ENCODE measurements at places on chromosomes 5 and 9.

DNA sequence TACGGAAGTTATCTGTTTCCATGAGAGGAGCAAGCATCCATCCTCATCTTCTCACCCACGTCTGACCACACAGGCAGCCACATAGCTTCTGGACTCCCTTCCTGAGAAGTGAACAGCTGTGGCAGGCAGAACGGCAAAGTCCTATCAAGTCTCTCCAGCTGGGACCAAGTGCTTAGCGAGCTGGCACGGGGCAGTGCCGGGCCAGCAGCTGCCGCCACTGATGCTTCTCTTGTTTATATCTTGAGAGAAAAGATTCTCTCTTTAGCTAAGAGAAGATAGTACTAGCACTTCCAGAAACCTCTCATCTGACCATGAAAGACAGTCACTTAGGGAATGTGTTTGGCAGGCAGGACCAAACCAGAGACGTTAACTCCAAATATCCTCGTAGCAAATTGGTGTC is 37.2 kb downstream of the PLAC8L1 start:
- DNase-seq: no peak

DNA sequence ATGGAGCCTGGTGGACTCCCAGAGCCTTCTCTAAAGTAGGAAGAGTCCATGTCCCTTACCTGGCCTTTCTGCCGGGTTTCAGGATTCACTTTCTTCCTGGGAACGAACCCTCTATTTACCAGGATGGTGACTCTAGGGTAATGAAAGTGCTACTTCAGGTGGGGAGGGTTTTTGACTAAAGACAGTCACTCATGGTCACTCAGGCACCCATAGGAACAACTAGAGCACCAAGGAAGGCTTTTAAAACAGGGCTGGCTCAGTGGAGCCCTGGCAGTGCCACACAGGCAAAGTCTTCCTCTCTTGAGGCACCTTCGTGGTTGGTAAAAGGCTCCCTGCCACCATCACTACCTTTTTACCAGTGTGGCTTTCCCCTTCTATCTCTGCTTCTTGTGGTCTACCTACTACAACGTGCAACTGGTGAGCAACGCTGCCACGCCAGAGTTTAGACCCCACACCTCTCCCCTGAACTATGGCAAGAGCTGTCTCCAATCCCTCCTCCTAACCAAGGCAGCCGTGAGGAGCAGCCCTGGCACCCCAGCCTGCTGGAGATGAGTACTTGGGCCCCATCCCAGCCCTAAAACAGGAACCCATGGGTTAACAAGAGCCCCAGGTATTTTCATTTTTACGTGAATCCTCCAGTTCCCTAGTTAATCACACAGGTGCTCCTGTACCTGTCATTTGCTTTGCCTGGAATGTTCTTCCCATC is 3.5 kb downstream of the SURF1 start:
- no peak for DNase-seq

DNA sequence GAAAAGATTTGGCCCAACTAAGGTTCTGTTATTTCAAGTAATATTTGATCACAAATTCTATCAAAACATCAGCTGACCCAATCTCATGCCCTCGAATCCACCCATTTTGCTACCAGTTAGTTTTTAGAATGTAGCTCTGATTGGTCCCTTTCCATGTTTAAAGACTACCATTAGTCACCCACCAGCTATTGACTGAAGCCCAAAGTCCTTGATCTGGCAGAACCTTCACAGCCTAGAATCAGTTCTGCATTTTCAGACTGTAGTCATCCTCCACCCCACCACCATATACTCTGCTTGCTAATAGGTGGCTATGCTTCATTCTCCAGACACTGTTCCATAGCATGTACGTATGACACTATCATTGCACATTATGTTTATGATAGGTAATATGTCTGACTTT is 182.2 kb upstream of the TARS1 start:
- no peak for DNase-seq

- DNase-seq: no peak
Observed at GRCh38 chr9:11417782-11418181, 805.0 kb upstream of the PTPRD start.

GRCh38 chr5:167767795-167768194 is 523.6 kb upstream of the WWC1 start:
- no peak for DNase-seq

- no peak for DNase-seq
Observed at GRCh38 chr9:121711797-121712196, 60.4 kb downstream of the DAB2IP start.

All from epithelial cell of esophagus (primary cell).